Retinal pigment epithelial cell (primary cell): ENCODE measurements at places on chromosomes 4 and X.

GRCh38 chrX:120468825-120469525 is at the start of gene LAMP2:
LAMP2 (minus strand) TSS chrX:120469296; CDS start chrX:120469169, 127 bp downstream.
- peak; percentile 62 for DNase-seq

DNA sequence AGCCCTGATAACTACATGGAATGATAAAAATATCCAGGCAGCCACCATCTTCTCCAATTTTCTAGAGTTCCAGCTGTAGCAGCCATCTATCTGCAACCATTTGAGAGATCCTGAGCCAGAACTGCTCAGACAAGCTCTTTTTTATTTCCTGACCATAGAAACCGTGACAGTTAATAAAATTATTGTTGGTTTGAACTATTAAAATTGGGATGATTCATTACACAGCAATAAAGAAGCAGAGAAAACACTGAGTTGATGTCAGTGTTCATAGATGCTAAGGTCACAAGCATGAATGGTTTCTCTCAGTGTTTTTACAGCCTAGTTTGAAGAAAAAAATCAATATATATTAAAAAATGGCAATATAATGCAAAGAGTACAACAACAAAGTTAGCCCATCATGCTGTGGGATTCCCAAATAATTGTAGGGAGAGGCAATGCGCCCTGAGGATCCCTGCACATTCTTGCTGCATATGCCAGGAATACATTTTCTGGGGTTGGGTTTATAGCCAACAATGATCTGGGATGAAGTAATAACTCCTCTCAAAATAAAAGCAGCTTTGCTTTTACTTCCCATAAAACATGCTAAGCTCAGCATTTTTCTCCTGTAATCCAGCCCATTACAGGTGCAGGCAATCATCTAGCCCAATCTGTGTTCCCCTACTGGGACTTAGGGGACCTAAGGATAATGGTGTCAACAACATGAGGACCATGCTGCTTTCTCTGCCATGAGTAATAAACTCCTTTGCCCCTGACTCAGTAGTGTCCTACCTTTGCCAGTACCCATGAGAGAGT is 84.0 kb downstream of the PABPC4L start:
- DNase-seq = no peak

DNA sequence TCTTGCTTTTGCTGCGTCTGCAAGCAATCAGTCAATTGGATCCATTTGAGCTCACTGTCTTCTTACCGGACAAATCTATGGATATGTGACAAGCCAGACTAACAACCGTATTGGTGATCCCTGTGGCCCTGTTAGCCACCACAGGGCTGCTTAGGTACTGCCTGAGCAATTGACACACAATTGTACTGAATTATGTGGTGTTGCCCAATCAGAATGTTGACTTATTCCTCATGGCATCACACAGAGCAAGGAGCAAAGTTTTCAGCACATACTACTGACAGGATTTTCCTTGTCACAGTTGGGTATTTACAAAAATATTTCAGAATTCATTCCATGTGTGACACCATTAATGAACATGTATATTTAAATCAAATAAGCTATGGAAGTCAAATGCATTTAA is 41.3 kb upstream of the XAGE1B start:
- no peak for DNase-seq

DNA sequence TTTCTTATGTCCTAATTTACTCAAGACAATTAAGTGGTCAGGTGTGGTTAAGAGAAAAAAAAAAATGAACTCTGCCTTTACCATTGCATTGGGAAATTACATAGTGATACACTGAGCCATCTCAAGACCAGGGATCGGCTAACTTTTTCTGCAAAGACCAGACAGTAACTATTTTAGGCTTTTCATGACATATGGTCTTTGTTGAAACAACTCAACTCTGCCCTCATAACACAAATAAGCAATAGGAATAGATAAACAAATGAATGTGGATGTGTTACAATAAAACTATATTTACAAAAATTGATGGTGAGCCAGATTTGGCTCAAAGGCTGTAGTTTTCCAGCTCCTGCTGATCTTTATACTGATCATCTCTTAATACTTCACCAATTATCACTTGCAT is 632.6 kb upstream of the INTU start:
- DNase-seq = no peak

GRCh38 chrX:8805974-8806373 is 4.8 kb upstream of the FAM9A start:
- DNase-seq = no peak

DNA sequence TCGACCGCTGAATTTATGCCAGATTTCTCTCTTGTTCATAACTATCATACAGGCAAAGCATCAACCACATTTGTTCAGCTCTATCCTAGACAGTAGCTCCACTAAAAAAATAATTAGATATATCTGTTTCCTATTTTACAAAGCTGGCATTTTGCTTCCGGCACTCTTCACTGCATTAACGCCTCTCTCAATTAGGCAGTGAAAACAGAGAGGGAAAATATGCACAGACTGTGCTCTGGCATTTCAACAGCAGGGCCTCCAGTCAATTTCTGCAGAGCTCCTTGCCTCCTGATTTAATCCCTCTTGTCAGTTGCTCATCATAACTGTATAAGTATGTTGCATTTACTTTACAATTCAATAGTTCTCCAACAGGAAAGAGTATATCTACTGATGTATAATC is 666.9 kb upstream of the INTU start:
- no peak for DNase-seq

GRCh38 chr4:159071178-159071968 is 31.5 kb upstream of the RAPGEF2 start:
- DNase-seq = peak; percentile 24

DNA sequence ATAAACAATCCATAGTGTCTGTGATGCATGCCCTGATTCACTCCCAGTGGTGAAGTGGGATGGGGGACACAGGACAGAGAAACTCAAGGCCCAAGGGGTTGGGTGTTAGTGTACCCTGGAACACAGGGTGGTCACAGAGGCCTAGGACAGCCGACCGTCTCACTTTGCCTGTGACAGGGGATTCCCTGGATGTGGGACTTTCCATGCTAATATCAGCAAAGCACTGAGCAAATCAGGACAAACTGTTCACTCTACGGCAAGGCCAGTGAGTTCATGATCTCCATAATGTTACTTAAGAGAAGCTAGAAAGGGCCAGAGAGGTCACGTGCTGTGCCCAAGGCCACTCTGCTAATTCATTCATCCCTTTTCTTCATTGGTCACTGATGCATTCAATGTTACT is 158.7 kb upstream of the RBPJ start:
- no peak for DNase-seq

- no peak for DNase-seq
These were observed 3.4 kb upstream of the INTU start for GRCh38 chr4:127629371-127629770.

DNA sequence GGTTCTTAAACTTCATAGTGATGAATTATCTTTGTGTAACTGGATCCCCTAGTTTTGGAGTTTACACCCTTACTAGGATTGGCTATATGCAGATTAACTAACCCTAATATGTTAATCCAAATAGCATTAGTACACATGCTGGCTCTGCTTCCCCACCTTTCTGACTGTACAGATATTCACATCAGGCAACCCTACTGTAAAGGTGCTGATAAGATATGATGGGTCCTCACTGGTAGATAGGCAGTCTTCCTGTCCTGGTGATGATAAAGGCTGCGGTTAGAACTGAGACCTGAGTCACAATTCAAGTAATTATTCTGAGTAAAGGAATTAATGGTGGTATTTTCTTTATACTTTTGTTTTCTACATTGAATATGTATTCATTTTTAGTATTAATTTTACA is 118.6 kb downstream of the COL4A5 start:
- no peak for DNase-seq

- DNase-seq = no peak
These were observed 10.3 kb upstream of the SLC10A4 start for GRCh38 chr4:48472794-48473193.

DNA sequence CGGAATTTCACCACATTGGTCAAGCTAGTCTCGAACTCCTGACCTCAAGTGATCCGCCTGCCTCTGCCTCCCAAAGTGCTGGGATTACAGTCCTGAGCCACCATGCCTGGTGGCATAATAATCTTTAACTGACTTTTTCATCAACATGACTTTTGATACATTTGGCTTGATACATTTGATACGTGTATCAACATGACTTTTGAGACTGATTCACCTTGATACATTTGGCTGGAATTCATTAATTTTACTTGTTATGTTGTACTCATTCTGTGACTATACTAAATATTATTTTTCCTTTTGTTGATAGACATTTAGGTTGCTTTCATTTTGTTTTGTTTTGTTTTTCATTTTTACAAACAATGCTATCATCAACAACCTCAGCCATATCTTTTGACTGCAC is 6.3 kb downstream of the TMEM154 start:
- no peak for DNase-seq

- DNase-seq = no peak
These were observed 1469.0 kb downstream of the PCDH7 start for GRCh38 chr4:32189130-32189529.

DNA sequence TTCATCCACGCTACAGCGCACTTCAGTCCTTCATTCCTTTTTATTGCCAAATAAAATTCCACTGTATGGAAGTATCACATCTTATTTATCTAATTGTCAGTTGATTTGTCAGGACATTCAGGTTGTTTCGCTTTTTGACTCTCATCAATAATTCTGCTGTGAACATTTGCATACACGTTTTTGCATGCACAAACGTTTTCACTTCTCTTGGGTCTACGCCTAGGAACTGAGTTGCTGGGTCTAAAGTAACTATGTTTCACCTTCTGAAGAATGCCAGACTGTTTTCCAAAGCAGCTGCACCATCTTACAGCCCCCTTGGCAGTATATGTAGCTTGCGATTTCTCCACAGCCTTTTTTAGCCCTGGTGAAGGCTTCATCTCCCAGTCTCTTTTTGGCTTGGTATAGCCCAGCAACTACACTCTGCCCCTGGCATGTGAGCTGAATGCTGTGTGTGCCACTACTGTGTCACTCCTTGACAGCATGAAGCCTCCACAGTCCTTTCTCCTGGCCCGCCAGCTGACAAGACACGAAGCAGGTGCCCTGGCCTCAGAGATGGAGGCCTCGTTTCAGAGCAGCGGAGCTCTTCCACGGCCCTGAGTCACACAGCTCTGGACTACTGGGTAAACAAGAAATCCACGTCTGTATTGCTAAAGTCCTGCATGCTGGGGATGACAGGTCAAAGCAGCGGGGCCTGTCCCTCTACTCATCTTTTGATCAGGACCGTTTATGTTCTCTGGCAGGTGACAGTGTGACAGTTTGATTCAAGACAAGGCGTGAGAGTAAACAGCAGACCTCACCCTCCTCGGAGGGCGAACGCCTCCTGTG is 75.5 kb downstream of the NSUN7 start:
- DNase-seq = no peak

- no peak for DNase-seq
These were observed 11.2 kb downstream of the IRF2 start for GRCh38 chr4:184463158-184463557.

GRCh38 chr4:168691631-168692369 is 194.9 kb downstream of the PALLD start:
- DNase-seq = no peak

- no peak for DNase-seq
These were observed 6.8 kb downstream of the PDS5A start for GRCh38 chr4:39970671-39971640.

GRCh38 chr4:47669946-47670345 is 167.9 kb downstream of the CORIN start:
- no peak for DNase-seq

DNA sequence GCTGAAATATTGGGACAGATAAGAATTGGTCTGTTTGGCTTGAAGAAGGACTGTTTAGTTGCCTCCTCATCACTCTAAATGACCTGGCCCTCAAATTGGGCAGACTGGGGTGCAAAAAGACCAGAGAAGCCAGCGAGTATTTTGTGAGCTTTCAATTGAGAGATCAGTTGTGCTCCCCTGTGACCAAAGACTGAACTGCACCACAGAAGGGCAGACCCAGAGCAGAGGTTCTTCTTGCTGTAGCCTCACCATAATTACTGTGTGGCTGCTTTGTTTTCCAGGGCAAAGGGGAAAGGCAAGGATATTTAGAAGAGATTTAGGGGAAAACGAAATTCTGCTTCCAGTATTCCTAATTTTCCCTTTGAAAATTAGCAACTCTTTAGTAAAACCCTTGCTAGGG is 104.0 kb upstream of the MBNL3 start:
- DNase-seq = no peak

GRCh38 chr4:162659716-162660115 is 495.9 kb upstream of the FSTL5 start:
- no peak for DNase-seq

- DNase-seq = no peak
These were observed 150.3 kb downstream of the NEXMIF start for GRCh38 chrX:74774988-74775387.

DNA sequence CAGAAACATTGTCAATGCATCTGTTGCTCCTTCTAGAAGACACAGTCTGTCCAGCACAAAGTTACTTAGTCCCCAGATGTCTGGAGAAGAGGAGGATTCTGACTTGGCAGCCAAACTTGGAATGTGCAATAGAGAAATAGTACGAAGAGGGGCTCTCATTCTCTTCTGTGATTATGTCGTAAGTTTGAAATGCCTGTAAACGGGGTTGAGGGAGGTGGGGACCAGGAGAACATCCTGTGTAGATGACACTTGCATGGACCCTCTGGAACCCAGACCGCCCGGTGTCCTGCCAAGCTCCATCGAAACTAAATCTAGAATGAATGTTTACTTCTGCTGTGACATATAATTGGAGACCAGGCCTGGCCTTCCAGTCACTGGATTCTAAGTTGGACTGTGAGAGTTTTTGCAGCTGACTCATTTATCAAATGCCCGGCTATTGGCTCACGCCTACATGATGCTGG is 45.0 kb upstream of the MSANTD1 start:
- DNase-seq = peak; percentile 5

GRCh38 chrX:152656087-152656486 is 18.4 kb downstream of the GABRQ start:
- DNase-seq = no peak

DNA sequence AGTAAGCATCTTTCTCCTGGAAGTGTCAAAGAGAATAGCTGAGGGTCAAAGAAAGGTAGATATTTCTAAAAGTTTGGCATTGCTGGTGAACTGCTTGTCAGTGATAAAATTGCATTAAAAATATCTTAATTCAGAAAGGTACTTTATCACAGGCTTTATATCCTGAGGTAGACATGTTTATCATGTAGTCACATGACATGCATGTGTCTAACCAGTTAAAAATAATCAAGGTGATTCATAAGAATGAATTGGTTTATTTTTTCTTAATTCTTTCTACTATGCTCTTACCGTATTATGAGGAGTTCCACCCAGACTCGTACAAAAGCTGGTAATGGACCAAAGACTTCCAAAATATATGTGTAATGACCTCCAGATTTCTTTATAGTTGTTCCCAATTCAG is 6.1 kb downstream of the SLC7A11 start:
- DNase-seq = no peak

DNA sequence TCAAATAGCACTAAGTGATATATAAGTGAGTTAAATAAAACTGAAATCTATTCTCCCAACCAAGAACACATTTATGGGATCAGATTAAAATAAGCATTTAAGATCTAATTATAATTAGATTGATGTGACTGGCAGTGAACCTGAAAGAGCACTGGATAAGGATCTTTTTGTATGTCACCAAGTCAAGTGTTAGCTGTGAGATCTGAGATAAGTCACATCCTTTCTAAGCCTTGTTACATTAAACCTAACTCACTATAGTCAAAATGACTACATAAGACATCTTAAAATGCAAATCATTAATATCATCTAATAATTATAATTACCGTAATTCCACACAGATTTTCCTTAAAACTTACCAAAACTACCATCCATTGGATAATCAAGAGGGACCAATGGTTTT is 1.6 kb downstream of the CCNA2 start:
- DNase-seq = no peak
